ENCODE measurements at places on chromosomes 2 and 18.

GRCh38 chr18:50895350-50896045 lies 16.6 kb downstream of the ME2 start:
- DNase-seq, result no peak

DNA sequence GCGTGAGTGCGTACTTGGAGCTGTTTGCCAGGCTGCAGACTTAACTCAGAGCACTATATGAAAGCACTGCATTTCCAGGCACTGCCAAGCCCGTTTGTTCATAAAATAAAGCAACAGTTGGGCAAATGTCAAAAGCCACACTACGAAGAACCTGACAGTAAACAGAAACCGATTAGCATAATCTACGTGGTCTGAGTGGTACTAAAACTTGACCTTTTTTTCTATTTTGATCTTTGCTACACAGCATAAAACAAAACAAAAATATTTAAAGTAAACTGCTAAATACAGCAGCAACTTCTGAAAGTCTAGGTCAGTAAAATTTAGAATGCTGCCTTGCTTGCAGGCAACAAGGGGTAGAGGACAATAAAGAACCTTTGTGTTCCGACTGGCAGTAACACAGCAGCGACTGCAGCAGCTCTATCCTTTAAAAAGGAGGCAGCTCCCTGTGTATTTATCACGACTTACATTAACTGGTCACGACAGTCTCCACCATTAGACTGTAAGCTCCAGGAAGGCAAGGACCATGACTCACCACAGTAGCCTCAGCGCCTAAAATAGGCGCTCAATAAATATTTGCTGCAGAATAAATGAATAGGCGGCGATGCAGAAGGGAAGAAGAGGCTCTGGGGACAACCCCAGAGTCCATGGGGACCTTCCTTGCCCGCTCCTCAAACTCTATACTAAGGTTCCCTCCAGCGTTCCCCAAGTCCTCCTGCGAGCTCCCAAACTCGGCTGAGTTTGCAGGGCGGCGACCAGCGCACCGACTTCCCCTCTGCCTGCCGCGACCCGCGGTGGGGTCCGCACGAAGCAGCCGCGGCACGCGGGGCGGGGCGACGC lies 902 bp downstream of the SS18 start:
- peak; percentile 28 for DNase-seq

- DNase-seq, result no peak
These were observed 228.3 kb upstream of the EPC2 start for GRCh38 chr2:148416248-148416647.

DNA sequence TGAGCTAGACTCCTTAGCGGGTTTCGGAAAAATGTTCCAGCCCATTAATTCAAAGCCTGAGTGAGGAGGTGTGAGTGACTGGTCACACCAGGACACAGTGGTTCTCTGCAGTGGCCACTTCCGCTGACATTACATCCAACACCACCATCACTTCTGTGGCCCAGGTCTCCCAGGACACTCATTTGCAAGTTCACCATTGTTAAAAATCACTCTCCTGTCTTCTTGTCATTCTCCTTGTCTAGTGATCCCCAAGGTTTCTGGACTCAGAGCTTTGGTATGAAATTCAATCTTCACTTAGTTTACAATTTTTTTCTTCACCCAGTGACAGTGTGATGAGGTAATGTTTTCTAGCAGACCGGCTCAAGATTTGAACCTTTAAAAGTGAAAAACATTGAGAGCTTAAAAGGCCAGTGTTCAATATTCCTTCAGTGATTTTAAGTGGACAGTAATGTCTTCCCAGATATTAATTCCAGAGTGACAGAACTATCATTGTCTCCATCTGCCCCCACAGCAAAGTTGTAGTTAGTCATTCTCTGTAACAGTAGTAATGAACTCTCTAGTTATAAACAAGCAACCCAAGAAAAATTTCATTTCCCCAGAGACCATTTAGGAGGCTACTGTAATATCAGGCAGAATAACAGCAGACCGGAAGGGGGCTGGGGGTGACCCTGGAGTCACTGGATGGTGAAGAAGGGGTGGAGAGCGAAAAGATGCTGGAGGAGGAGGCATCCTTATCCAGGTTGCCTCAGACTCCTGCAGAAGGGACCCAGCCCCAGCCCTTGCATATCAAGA lies 164.9 kb downstream of the GFPT1 start:
- peak; percentile 66 for DNase-seq

Data from fibroblast of skin of abdomen (primary cell).